ENCODE measurements at places on chromosomes 16 and 17.

GRCh38 chr16:68860978-68861892 lies 17.9 kb downstream of the TANGO6 start:
- no peak for DNase-seq

GRCh38 chr16:67169642-67170167 lies 633 bp upstream of the NOL3 start:
- peak; percentile 31 for DNase-seq

DNA sequence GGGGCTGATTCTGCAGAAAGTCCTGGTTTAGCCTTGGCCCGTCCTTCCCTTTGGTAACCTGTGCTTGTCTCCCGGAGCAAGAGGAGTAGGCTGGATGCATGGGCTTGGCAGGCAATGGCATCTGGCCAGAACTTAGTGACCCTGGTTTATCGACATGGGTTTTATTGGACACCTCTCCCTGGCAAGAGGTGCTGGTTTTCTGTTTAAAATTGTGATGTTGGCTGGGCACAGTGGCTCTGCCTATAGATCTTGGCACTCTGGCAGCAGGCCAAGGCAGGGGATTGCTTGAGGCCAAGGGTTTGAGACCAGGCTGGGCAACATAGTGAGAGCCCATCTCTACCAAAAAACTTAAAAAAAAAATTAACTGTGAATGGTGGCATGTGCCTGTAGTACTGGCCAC lies 31.2 kb downstream of the SLC12A3 start:
- DNase-seq = no peak

GRCh38 chr17:4742629-4743028 lies 2.9 kb upstream of the CXCL16 start:
- no peak for DNase-seq

DNA sequence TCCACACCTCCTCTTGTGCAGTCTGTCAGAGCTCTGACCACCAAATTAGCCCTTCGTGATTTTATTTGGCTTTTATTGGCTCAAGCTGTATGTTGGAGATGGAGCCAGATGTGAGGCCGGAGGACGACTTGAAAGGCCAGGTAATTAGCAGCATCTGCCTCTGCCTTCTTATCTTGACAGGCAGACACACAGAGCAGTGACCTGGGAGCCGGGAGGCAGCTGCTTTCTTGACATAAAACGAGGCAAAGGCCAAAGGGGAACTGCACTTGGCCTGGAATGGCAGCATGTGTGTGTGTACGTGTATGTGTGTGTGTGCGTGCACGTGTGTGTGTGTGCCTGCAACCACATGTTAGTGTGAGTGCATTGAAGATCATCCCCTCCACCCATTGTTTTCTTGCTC lies 56.9 kb upstream of the BRD7 start:
- DNase-seq = no peak

GRCh38 chr16:81590714-81591544 lies 146.3 kb downstream of the CMIP start:
- no peak for DNase-seq

DNA sequence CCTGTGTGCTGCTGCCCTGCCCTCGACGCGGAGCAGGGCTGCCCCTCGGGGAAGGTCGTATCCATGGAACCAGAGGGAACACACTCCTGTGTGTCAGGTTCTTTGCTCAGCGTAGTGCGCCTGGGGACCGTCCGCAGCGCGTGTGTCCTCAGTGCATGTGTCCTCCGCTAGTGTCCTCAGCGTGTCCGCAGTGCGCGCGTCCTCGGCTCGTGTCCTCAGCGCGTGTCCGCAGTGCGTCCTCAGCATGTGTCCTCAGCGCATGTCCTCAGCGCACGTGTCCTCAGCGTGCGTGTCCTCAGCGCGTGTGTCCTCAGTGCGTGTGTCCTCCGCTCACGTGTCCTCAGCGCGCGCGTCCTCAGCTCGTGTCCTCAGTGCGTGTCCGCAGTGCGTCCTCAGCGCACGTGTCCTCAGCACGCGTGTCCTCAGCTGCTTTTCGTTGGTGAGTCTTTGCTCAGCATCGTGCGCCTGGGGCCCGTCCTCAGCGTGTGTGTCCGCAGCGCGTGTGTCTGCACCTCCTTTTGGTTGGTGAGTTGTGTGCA lies 59.2 kb upstream of the ZNF750 start:
- DNase-seq = no peak

- no peak for DNase-seq
These were observed 75.0 kb upstream of the LHX1 start for GRCh38 chr17:36862116-36862920.

DNA sequence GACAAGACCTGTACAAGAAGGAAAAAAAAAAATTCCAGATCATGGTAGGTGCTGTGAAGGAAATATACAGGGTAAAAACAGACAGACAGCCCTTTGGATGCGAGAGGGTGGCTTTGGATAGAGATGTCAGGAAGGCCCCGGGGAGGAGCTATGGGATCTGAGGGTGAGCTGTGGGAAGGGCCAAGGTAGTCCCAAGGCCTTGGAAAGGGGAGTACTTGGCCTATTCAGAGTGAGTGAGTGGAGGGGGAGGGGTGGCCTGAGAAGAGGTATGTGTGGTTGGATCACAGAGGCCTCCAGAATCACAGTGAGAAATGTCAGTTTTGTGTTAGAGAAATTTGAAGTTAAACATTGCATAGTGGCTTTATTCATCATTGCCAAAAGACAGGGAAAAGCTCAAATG lies 31.2 kb upstream of the AKTIP start:
- DNase-seq = no peak

GRCh38 chr16:80580109-80580832 lies 39.5 kb downstream of the DYNLRB2 start:
- DNase-seq = peak; percentile 39

GRCh38 chr17:35715416-35715815 lies 16.0 kb upstream of the RASL10B start:
- no peak for DNase-seq

DNA sequence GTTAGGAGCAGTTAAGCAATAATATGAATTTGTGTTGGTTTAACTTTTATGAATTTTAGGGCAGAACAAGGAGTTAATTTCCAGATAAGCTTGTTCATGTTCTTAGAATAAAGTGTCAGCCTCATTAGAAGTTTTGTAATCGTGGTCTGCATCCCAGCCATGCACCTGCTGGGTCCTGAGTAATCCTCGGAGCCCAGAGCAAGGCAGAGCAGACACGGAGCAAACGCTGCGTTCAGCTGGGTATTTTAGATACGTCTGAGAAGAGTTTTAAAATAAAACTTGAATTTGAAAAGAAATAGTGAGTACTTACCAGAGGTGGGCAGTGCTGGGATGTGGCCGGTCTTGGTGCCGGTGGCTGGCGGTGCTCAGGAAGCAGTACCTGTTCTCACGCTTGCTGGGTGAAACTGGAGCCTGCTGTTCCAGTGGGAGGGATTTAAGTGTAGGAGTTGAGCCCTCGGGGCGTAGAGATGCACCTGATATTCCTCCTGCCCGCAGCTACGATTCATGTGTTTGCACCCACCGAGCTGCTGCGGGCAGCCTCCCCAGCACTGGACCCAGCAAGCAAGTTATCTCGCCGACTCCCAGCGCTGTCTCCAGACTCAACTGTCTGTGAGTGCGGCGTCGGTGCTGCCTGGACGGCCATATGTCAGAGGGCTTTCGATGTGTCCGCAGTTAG lies at the start of gene ZNF750:
TSS of gene ZNF750 (minus strand) at position 406 of the 676 bp plus-strand sequence. CDS start 7,568 bp downstream, outside the sequence.
- DNase-seq = no peak

DNA sequence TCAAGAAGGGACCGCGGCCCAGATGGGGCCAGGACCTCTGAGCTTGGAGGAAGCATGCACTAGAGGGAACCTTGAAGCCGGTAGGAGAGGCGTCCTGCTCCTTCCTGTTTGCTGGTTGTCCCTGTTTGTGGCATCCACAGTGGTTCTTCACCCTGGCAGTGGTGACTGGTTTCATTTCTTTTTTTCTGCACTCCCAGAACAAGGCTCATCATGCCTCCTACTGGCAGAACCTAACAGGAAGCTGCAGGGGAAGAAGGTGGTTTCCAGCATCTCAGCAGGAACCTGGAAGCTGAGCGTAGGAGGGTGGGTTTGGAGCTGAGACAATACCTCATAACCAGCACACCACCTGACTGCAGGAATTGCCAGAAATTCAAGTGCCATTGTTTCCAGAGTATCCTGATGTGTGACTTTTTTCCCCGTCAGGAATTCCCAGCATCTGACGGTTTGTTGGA lies 5.8 kb downstream of the TMEM231 start:
- peak; percentile 55 for DNase-seq

- DNase-seq = no peak
These were observed 243.9 kb upstream of the TBX2 start for GRCh38 chr17:61155590-61156237.

DNA sequence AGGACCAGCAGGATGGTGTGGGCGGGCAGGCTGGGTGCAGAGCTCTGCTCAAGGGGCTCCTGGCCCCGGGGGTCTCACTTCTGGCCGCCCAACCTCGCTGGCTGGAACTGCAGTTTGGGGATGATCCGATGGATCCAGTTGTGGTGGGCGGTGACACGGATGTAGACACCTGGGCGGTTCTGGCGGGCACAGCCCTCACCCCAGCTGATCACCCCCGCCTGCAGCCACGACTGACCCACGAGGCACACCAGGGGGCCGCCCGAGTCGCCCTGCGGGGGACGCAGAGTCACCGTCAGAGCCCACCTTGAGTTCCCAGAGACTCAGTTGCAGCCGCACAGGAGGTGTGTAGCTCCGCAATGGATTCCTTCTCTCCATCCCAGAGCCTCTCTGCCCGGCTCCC lies 7.5 kb downstream of the PRSS27 start:
- DNase-seq = no peak

DNA sequence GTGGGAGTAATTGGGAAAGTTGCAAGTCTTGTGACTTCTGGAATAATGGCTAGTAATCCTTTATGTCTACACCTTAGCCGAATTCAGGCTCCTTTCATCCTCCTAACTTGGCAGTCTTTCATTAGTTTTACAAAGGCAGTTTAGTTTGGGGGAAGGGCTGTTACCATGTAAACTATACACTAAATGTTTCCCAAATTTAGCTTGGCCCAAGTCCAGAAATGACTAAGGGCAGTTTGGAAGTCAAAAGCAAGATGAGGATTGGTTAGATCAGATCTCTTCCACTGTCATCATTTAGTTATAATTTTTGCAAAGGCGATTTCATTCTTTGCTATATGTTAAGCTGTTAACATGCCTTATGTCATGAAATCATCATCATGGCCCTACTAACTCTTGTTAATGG lies 115.4 kb upstream of the CACNG3 start:
- DNase-seq = no peak

DNA sequence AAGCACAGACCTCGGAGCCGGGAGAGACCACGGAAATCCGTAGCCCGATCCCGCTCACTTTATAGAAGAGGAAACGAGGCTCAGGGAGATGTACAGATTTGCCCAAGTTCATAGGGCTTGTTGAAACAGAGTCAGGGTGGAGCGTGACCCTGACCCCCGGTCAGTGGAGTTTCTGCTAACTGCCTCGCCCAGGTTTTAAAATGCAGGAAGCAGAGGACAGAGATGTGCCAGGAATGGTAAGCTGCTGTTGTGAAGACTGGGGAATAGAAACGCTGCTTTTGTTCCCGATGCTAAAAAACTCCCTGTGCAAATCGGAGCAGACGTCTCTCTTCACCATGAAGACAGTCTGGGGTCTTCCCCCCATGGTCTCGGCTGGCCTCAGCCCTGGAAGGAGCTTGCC lies 403.0 kb downstream of the SEC14L1 start:
- no peak for DNase-seq

GRCh38 chr16:22861580-22861979 lies 47.6 kb downstream of the HS3ST2 start:
- DNase-seq = no peak

DNA sequence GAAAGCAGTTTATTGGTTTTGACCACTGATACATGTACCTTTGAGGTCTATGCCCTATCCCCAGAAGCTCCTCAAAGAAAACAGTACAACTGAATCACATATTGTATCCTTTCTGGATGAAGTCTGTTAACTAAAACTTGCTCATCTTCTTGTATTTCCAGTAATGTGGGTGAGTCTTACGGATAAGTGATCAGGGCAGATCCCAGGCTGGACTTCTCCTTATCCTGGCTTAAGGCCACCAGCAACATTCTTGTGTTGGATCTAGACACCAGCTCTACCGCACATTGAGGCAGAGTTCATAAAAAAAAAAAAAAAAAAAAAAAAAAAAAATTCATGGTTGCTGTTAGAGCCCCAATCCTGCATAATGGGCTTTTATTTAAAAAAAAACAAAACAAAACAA lies 536.7 kb upstream of the HSBP1 start:
- DNase-seq = no peak

- no peak for DNase-seq
These were observed 35.5 kb upstream of the STAC2 start for GRCh38 chr17:39261286-39261685.

- no peak for DNase-seq
These were observed 47.9 kb downstream of the LYRM1 start for GRCh38 chr16:20948444-20948843.

DNA sequence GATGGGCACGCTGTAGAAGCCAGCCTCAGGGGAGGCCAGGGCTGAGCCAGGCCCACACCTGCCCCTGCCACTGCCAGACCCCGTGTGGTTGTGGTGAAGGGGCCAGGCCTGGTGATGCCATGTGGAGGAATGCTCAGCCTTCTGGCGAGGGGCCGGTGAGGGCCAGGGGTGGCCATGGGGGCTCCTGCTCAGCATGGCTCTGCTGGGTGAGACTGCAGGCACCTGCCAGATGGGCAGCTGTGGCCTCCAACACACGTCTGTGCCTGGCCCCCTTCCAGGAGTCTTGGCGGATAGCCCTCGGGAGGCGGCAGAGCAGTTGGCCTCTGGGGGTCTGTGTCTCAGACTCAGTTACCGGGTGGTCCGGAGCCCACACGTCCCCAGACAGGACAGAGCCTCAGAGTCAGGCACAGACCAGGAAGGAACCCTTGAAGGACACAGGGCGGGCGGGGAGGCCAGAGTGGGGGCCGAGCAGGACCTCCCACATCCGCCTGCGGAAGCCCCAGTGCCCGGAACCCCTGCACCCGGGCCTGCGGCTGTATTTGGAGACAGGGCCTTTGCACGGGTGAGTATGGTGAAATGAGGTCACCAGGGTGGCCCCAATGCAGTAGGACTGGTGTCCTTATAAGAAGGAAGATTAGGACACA lies 22.5 kb upstream of the CHMP6 start:
- no peak for DNase-seq

DNA sequence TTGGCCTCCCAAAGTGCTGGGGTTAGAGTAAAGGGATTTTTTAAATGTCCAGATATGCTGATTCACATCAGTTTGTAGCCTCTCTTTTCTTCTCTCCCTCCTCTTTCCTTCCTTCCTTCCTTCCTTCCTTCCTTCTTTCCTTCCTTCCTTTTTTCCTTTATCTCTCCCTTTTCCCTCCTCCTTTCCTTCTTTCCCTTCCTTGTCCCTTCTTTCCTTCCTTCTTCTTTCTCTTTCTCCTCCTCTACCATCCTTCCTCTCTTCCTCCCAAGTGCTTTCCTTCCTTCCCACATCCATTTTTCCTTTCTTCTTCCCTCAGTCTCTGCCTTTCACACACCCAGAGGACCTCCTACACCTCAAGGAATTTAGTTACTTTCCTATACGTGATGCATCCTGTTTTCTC lies 671.8 kb downstream of the HS3ST4 start:
- DNase-seq = no peak

DNA sequence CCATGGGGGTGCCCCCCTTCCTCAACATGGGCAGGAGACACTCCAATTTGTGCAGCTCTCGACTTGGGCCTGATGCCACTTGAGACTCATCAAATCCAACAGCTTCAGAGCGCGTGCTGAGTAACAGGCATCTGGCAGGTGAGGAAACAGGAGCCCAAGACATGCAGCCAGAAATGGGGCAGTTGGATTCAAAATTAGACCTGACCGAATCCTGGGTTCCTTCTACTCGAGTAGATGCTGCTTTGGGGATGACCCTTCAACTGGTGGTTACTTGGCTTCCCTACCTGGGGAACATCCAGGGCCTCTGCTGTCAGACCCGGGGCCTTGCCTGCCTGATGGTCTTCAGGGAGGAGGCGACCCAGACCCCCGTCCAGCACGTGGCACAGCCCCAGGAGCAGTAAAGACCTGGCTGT lies 488 bp upstream of the NTN3 start:
- no peak for DNase-seq
